ENCODE measurements at places on chromosomes 1 and 21.
A peak's percentile ranks its signal among the peaks of the same experiment; 100 is the strongest.

DNA sequence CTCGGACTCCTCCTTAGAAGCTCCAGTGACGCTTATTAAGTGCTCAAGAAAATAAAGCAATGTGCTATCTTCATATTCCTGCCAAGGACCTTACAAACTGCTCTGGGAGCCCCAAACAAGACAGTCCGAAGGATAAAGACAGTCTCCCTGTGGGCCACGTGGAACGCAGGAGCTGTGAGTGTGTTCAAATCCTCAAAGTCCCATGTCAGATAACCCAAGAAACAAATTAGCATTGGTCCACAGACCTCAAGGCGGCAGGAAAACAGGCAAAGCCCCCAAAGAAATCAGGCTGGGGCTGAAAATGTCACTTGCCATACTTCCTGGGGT is 3.0 kb upstream of the NAV1 start:
- no peak for DNase-seq

GRCh38 chr1:225996946-225997545 is 2.1 kb downstream of the SDE2 start:
- DNase-seq: no peak

DNA sequence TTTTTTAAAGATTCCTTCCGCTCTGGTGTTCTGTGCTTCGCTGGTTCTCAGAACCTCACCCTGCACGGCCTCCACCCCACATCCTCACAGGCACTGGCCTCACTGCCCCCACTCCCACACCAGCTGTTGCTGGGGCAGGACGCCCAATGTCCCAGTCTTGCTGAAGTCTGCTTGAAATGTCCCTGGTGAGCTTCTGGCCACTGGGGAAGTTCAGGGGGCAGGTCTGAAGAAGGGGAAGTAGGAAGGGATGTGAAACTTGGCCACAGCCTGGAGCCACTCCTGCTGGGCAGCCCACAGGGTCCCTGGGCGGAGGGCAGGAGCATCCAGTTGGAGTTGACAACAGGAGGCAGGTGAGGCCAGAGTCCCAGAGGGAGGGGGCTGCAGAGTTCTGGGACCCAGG is at the start of gene C1QA:
TSS of gene C1QA (plus strand) at position 276 of the 400 bp plus-strand sequence. CDS start 989 bp downstream, outside the sequence.
- DNase-seq: no peak

GRCh38 chr1:77910116-77910515 is 21.7 kb downstream of the NEXN start:
- no peak for DNase-seq

DNA sequence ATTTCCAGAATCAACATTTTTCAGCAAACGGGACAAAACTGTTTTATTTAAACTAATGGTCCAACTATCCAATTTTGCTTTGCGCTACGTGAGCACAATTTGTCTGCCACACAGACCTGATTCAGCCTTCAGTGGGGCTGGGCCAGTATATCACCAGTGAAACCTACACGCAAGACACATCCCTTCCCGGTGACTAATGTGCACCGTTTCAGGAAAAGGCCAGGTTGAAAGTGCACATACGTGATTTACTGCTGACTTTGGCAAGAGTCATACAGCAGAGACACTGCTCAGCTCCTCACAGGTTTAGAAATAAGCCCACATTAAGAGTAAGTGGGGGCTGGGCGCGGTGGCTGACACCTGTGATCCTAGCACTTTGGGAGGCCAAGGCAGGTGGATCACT is 5.1 kb upstream of the TMEM51 start:
- DNase-seq: no peak

- DNase-seq: peak; percentile 64
Measured at GRCh38 chr1:98693385-98693784, 31.9 kb downstream of the SNX7 start.

DNA sequence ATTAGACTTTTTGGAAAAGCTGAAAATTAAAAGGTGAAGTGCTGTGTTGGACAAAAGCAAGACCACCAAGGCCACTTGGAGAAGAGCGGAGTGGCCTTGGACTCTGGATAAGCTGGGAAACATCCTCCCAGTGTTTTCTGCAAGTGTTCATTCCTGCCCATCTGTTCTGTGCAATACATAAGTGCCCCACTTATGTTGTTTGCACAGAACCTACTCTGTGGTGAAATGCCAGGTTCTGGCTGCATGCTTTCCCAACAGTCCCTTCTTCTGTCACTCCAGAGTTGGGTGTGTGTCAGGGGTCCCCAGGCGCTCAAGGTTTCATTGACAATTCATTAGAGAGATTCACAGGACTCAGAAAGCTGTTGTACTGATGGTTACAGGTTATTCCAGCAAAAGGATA is 30.3 kb downstream of the NHLH2 start:
- DNase-seq: peak; percentile 84

DNA sequence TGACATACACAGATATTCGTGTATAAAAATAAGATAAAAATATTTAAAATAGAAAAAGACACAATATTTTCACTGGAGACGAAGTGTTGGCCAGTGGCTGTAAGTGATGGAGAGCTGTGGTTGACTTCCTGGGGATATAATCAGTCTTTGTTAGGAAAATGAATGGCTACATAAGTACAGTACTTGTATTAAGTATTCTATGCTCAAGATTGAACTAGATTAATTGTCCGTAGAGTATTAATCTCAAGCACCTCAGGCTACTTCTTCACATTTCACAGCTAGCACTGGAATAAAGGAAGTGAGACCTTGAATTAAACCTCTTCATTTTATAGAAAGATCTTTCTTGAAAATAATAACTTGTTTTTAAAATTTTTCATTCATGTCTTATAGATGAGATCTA is 39.0 kb upstream of the RGS5 start:
- DNase-seq: no peak

DNA sequence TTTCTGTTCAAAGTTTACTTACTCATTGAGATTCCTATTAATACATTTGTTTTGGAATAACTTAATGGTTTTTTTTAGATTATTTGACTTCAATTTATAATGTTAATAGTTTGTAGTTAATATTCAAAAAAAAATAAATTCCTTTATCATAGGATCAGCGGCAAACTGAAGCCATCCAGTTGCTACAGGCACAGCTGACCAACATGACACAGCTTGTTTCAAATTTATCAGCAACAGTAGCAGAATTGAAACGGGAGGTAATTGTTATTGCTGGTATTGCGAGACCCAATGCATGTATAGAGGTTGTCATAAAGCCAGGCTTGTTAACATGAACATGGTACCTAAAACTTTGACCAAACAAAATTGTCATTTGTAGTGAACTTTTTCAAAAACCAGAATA is 59.0 kb upstream of the FASLG start:
- no peak for DNase-seq

DNA sequence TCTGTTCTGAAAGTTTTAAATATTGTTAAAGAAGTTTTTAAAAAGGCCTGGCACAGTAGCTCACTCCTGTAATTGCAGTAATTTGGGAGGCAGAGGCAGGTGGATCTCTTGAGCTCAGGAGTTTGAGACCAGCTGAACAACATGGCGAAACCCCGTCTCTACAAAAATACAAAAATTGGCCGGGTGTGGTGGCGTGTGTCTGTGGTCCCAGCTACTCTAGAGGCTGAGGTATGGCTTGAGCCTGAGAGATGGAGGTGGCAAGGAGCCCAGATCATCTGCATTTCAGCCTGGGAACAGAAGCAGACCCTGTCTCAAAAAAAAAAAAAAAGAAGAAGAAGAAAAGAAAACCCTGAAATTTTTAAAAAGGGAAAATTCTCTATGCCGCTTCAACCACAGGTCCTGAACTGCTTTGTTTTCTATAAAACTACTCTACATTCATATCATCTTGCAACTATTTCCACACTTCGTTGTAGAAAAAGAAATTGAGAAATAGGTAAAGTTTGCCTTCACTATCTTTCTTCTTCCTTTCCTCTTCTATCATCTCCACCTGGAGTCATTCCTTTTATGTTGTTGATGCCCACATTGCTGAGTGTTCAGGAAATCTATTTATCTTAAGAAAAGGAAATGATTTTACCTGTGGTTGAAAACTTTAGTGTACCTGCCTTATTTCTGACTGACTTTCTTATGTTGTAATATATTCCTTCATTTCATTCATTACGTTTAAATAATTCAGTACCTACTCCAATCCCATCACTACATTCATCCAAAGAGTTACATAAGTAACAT is 1.7 kb downstream of the ATP6V1G3 start:
- no peak for DNase-seq

DNA sequence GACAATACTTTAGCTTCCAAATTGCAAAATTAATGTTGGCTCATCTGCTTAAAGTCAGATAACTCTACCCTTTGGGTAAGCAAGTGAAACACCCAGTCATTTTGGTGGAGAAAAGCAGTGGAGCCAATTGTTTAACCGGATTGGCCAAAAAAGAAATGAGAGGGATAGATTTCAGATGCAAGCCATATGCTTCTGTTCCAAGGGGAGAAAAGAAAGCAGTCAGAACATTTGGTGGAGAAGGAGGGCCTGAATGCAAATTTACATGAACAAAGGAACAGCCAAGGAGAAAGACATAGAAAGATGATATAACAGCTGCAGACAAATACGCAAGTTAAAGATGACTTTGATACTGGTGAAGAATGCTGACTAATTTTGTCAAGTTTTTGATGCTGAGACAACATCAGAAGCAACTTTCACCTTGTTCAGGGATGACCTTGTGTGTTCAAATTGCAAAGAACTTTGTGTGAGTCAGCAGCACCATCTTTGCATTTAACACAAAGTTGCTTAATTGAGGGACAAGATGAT is 173.1 kb downstream of the TGFB2 start:
- DNase-seq: no peak

- no peak for DNase-seq
Measured at GRCh38 chr1:187922255-187922654, 1093.5 kb downstream of the PLA2G4A start.

GRCh38 chr1:244962130-244962529 is 97.8 kb upstream of the HNRNPU start:
- no peak for DNase-seq

DNA sequence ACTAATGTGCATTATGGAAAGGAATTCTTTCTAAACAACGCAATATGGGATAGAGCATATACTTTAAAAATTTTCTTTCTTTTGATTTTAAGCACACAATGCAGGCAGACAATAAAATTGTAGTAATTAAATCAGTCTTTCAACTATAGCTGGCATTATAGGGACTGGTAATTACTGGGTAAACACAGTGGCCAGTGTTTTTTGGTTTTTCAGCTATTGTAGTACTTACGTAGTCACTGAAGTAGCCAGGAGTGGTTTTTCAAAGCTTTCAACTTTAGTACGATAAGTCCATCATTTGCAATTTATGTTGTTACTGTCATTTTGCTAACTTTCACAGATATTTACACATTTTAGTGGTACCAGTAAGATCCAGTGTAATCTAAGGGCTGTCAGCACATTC is 50.6 kb downstream of the RAB3GAP2 start:
- DNase-seq: no peak

DNA sequence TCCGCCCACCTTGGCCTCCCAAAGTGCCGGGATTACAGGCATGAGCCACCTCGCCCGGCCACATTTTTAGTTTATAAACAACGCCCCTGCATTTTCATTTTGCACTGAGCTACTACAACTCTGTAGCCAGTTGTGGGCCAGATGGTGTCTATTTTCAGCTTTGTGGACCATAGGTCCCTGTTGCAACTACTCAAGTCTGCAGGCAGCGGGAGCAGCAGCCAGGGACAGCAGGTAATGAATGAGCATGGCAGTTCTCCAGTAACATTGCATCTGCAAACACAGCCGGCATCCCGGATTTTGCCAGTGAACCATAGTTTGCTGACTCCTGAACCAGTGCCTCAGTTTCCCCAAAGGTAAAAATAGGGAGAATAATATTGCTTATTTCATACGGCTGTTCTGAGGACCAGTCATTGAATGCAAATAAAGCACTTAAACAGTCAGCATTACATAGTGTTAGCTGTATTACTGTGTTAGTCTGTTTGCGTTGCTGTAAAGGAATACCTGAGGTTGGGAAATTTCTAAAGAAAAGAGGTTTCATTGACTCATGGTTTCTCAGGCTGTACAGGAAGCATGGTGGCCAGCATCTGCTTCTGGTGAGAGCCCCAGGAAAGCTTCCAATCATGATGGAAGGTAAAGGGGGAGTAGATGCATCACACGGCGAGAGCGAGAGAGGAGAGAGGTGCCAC is 65.5 kb upstream of the SLC45A1 start:
- peak; percentile 84 for DNase-seq

- DNase-seq: no peak
Measured at GRCh38 chr1:155130272-155131006, 2.8 kb downstream of the EFNA1 start.

DNA sequence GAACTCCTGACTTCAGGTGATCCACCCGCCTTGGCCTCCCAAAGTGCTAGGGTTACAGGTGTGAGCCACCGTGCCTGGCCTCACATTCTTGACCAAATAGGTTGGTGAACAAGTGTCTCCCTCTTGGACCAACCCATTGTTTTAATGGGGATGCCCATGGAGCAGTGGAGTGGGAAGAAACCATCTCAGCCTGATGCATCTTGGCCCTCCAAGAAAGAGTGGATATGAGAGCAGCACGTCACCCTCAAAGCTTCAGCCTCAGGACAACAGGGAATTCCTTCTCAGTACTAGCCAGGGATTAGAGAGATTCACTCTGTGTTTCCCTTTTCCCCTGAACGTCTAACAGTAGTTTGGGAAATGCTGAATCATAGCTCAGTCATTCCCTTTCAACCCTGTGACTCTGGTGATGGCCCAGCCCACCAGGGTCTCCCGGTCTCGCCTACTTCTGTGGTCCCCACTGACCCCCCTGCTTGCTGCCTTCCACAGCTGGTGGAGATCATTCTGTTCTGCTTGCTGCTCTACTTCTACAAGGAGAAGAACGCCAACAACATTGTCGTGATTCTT is 37.4 kb downstream of the NIPAL3 start:
- no peak for DNase-seq

DNA sequence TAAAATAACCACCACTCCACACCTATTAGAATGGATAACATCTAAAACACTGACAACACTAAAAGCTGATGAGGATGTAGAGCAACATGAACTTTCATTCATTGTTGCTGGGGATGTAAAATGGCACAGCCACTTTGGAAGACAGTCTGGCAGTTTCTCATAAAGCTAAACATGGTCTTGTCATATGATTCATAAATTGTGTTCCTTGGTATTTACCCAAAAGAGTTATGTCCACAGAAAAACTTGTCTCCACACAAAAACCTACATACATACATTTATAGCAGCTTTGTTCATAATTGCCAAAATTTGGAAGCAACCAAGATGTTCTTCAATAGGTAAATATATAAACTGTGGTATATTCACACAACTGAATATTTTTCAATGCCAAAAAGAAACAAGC is 16.0 kb upstream of the XCL1 start:
- no peak for DNase-seq

DNA sequence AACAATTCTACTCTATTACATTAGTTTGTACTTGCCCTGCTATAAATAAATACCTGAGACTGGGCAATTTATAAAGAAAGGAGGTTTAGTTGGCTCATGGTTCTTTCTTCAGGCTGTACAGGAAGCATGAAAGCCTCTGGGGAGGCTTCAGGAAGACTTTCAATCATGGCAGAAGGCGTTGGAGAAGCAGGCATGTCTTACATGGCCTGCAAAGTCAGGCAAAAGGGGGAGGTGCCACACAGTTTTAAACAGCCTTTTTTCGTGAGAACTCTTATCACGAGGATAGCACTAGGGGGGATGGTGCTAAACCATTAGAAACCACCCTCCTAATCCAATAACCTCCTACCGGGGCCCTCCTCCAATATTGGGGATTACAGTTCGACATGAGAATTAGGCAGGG is 102.9 kb downstream of the DYRK1A start:
- DNase-seq: no peak

GRCh38 chr1:232767305-232768074 is 37.7 kb upstream of the MAP10 start:
- DNase-seq: peak; percentile 38

GRCh38 chr21:43815107-43815613 is 25.8 kb downstream of the RRP1 start:
- DNase-seq: no peak

GRCh38 chr1:47219001-47219400 is 13.0 kb downstream of the TAL1 start:
- no peak for DNase-seq

All from NCI-H1694 (cell line).